ENCODE measurements at places on chromosomes 1 and 21. TPM values are rescaled to one million over a fixed set of nuclear protein-coding genes. Genes with fewer than 3 reads are reported as not detected.

The PRAMEF18 gene
- polyA plus RNA-seq: 0.07 TPM

The CYP2J2 gene
- polyA plus RNA-seq: 2.8 TPM

DNA sequence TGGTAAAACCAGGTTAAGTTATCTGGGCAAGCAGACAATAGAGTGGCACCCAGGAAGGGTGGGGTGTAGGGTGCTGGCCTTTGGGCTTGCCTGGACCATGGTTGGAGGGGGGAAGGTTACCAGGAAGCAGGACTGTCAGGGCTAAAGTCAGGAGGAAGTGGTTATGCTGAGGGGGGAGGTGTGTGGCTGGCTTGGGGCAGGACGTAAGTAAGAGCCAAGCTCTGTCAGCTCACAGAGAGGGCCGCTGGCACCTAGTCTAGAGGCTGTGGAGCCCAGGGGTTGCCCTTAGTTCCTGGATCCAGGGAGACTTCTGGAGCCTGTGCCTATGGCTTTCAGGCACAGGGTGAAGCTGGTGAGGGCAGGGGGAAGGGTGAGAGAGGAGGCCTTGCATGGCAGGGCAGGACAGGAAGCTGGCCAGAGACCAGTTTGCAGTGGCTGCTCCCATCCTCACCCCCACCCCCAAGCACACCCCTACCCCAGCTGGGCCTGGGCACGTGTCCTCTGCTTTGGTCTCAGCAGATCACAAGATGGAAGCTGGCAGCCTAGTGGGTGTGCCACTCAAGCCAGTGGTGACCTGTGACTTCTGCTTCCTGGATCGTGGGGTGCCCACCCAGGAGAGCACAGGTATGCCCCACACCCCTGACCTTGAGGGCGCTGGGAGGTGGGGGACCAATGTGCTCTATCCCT lies 20.5 kb upstream of the SMYD3 start:
- DNase-seq: no peak

DNA sequence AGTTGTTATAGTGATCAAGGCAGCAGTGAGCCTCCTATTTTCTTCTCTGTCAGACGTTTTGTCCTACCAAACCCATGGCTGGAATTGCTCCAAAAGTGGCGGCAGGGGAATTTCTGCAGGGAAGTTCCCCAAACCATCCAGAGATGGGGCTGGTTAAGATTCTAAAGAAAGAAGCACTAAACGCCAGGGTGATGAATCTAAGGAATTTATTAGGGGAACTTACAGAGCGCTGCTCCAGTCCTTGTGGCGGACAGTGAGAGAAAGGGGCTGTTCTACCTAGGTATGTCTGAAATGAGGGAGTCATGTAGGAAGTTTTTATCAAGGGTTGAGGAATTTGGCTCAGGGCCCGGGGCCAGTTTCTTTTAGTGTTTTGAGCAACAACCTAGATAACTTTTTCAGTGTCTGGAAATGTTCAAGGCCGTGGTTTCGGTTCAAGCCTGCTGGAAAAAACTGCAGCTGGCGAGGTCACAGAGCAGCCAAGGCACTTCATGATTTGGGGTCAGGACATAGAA lies 222.4 kb upstream of the B3GALT2 start:
- no peak for DNase-seq

GRCh38 chr1:27130798-27131197 lies 24.1 kb downstream of the SLC9A1 start:
- DNase-seq: no peak

- DNase-seq: no peak
Measured at GRCh38 chr1:15965228-15965767, 10.6 kb downstream of the ZBTB17 start.

All from thymus (tissue), 14 donors.